GM23338 (cell line): ENCODE measurements at places on chromosomes 4 and X. TPM values are rescaled to one million over a fixed set of nuclear protein-coding genes. Genes with fewer than 3 reads are reported as not detected.

MGAT4D gene
- not detected in 2 replicates for total RNA-seq

UGT2B11 gene
- not detected in 2 replicates for total RNA-seq

STBD1 gene
- 2.6 and 3.8 TPM in 2 replicates for total RNA-seq

SPANXN3 gene
- not detected in 2 replicates for total RNA-seq

MSX1 gene
- total RNA-seq = not detected in 2 replicates

TECRL gene
- not detected in 2 replicates for total RNA-seq

DNA sequence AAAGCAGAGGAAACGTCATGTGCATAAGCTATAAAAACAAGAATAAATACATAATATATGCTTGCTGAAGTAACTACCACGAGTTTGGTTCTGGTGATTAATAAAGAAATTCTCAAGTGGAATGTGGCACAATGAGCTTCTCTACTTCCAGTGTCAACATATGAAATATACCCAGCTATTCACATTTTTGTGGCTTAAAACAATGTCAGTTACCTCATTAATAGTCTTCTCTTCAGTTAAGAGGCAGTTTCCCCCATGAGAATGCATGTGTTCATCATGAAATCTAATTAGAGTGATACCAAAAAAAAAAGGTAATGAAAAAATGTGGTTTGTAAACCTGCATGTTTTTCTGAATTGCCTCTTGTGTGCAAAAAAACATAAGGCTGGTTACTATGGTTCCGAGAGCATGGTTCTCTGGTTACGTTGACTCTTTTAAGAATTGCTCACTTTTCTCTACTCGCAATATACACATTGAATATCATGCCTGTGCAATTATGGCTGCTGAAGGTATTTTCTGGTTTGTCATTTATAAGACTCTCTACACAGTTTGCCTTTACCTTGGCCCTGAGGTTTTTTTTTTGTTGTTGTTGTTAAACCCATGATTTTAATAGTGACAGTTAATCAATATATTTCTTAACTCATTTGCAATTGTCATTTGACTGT lies 108.2 kb downstream of the PCDH7 start:
- peaks cover 5% of the 10 kb centered on the region; the same call in 1 of the 2 replicates for H3K4me1 ChIP-seq
- no peak overlapping the region for H3K4me3 ChIP-seq
- no peak overlapping the region for H3K27ac ChIP-seq
- no peaks in the 10 kb centered on the region for H3K36me3 ChIP-seq

GRCh38 chr4:15035159-15035558 lies 32.9 kb downstream of the CPEB2 start:
- no peaks in the 10 kb centered on the region for H3K27me3 ChIP-seq
- no peak for DNase-seq
- no peak overlapping the region for H3K4me3 ChIP-seq
- H3K27ac ChIP-seq = no peak overlapping the region
- H3K4me1 ChIP-seq = no peaks in the 10 kb centered on the region

DNA sequence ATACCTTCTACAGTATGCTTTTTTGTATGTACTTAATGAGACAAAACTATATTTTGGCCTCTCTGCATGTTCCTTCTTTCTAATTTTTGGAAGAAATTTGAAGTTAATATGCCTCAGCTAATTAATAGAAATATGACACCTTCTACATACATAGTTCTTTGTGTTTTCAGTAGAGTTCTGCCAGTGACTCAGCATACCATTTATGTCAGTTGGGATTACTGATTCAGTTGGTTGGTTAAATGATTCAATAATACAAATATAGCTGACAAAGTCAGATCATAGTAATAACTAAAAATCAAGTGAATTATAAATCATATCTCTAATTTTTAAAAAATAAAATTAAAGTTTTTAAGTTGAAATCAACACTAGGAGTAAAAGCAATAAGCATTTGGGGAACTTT lies 16.8 kb downstream of the BTC start:
- no peak overlapping the region for H3K27ac ChIP-seq
- no peak overlapping the region for H3K4me3 ChIP-seq
- H3K27me3 ChIP-seq = no peaks in the 10 kb centered on the region
- no peaks in the 10 kb centered on the region for H3K36me3 ChIP-seq

- H3K27ac ChIP-seq = no peak overlapping the region
- H3K27me3 ChIP-seq = no peaks in the 10 kb centered on the region
- H3K36me3 ChIP-seq = no peaks in the 10 kb centered on the region; the same call in 1 of the 2 replicates
- DNase-seq = no peak
- no peaks in the 10 kb centered on the region for H3K4me1 ChIP-seq
Measured at GRCh38 chr4:20137176-20137575, 114.5 kb upstream of the SLIT2 start.

DNA sequence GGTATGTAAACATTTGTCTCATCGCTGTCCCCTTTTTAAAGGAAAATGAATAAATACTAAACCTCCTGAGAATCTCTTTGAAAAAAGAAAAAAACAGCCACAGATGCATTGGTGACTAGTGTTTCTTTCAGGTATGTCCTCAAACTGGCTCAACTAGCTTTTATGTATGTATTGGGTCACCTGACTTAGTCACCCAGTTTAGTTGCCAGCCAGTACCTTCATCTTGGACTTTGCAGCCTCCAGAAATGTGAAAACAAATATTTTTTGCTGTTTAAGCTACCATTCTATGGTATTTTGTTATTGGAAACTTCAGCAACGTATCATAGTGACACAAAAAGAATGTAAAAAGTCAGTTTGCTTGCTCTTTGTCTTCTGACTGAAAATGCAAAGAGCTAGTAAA lies 1263.5 kb downstream of the FAM133A start:
- no peaks in the 10 kb centered on the region for H3K4me1 ChIP-seq
- no peaks in the 10 kb centered on the region for H3K36me3 ChIP-seq
- H3K27ac ChIP-seq = no peak overlapping the region
- DNase-seq = no peak

DNA sequence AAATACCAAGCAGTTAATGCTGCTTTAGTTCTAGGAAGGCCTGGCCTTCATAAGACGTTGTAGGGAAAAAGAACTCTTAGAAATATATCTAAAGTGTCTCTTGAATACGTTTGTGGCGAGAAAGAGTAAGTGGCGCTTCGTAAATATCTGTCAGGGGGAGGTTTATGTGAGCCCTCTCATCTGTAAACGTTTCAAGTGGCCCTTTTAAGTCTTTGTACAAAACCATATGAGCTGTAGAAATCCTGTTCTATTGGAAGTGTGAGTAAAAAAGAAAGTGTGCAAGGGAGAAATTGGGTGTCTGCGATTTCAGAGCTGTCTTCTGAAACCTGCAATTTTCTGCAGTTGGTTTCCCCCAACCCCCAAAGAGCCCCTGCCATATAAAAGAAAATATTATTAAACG lies 8.6 kb upstream of the INTU start:
- H3K36me3 ChIP-seq = no peaks in the 10 kb centered on the region
- H3K27ac ChIP-seq = no peak overlapping the region
- DNase-seq = no peak

DNA sequence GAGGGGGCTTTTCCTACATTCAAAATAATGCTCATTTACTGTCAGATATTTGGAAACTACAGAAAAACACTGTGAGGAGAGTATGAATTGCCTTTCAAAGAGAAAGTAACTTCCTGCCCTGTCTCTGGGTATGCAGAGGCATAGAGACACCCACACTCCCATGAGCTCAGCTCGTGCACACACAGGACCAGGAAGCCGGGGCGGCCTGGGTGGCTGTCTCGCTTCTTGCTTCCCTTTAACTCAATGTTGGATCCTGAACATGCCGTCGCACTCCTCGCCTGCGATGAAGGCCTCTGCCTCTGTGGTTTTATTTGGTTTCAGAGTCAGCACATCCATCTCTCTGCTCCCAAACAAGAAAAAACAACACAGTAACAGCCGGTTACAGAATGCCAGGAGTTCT lies 40.1 kb upstream of the GPR78 start:
- H3K27me3 ChIP-seq = no peaks in the 10 kb centered on the region
- no peaks in the 10 kb centered on the region; the same call in 1 of the 2 replicates for H3K36me3 ChIP-seq
- H3K4me3 ChIP-seq = no peak overlapping the region
- H3K4me1 ChIP-seq = no peaks in the 10 kb centered on the region; the same call in 1 of the 2 replicates
- no peak for DNase-seq
- H3K27ac ChIP-seq = no peak overlapping the region

DNA sequence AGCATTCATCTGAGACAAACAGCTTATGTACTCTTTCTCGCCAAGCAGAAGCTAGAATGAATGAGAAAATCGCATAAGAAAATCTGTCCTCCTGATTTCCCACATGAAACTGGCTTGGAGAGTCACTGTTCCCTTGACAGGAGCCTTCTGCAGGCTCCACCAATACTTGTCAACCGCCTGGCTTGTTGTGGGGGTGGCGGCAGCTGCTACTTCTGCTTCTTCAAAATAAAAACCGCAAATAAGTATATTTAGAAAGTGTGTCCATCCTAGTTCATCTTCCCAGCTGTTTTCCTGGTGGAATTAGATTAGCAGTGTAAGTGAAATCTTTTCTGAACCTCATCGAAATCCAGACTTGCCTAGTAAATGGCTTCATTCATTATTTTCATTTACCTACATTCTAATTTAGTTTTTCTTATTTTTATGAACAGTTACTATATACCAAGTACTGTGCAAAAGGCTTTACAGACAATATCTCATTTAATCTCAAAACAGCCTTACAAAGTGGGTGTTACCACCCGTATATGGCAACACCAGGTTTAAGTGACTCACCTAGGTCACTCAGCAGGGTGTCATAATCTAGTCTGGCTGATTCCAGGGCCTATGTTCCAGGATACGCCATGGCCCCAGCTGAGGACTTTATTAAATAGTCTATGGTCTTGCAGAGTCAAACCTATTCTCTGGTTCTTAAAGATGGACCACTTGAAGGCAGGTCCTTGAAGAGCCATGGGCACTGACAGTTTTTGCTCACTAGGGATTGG lies 104.6 kb upstream of the IGFBP7 start:
- no peak for DNase-seq
- H3K27me3 ChIP-seq = no peaks in the 10 kb centered on the region
- peaks cover 2% of the 10 kb centered on the region; the same call in 1 of the 2 replicates for H3K4me1 ChIP-seq
- no peaks in the 10 kb centered on the region for H3K36me3 ChIP-seq

DNA sequence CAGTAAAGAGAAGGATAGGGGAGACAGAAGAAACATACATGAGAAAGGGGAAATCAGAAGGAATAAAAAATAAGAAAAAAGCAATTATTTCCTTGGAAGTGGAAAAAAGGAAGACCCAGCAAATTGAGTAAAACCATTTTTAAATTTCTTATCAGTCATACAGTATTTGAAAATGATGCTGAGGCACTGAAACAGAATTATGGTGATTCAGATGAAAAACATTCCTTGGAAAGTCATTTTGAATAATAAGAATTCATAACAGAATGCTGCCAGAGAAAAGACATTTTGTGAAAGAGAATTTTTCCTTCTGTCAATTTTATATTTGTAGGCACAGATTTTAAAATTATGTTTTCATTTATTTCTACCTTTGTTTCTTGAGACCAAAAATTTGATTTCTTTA lies 895.5 kb upstream of the EPHA5 start:
- DNase-seq = no peak
- H3K36me3 ChIP-seq = no peaks in the 10 kb centered on the region
- no peaks in the 10 kb centered on the region for H3K4me1 ChIP-seq
- no peaks in the 10 kb centered on the region for H3K27me3 ChIP-seq
- no peak overlapping the region for H3K27ac ChIP-seq
- no peak overlapping the region for H3K4me3 ChIP-seq

DNA sequence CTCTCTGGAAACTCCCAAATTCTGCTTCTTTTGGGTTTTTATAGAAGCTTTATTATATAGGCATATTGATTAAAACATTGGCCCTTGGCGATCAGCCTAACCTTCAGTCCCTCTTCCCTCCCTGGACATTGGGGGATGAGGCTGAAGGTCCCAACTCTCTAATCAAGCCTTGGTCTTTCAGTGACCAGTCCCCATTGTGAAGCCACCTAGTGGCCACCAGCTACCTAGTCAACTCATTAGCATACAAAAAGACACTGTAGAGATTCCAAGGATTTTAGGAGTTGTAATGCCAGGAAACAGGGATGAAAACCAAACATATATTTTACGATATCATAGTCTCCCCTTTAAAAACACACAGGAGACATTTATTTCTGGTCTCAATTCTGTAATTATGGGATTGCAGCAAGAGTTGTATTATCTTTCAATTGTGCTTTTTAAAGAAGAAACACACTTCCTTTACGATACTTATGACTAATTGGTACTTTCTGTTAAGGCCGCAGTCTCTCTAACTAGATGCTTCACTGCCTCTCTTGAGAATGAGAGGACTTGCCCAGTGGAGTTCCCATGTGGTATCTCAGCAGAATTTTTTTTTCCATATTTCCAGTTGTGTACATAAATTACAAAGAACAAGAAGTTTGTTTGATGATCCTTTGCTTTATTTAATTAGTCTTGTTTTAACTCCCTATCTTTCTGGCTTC lies 58.2 kb downstream of the WDR17 start:
- H3K4me3 ChIP-seq = no peak overlapping the region
- H3K36me3 ChIP-seq = no peaks in the 10 kb centered on the region
- no peaks in the 10 kb centered on the region for H3K27me3 ChIP-seq
- H3K27ac ChIP-seq = no peak overlapping the region
- DNase-seq = peak; percentile 79

DNA sequence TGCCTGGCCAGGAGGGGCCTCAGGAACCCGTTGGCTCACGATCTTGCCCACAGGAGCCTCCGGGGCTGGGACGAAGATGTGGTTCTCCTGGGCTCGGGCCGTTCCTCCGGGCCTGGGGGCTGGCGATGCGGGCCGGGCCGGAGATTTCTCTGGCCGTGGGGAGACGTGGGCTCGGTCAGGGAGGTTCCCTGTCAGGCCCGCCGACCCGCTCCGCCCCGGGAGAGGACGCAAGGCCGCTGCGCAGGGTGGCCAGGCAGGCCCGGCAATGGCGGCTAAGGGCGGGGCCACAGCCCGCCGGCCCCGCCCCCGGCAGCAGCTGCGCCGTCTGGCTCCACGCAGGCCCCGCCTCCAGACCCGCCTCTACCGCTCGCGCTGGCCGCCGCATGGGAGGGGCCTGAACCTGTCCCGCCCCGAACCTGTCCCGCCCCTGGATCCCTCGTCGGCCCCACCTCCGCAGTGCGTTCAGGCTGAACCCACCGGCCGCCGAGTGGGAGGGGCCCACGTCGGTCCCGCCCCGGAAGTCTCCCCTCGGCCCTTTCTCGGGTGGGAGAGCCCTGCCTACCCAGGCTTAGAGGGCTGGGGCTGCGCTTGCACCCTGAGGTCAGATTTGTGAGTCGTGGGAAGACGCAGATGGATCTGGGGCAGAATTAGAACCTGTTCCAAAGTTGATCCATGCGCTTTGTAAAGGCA lies at the start of gene FAM3A:
FAM3A (minus strand) TSS at position 267 of the 690 bp plus-strand sequence. CDS start 460 bp downstream, outside the sequence.
- H3K36me3 ChIP-seq = no peaks in the 10 kb centered on the region
- H3K27ac ChIP-seq = peak within 1 kb of the TSS; percentile 90
- DNase-seq = peak; percentile 75
- H3K4me1 ChIP-seq = peaks cover 10% of the 10 kb centered on the region

- H3K27ac ChIP-seq = no peak overlapping the region
- H3K36me3 ChIP-seq = no peaks in the 10 kb centered on the region
- H3K4me3 ChIP-seq = no peak overlapping the region
- DNase-seq = no peak
Measured at GRCh38 chrX:35670889-35671288, 127.3 kb upstream of the MAGEB16 start.

DNA sequence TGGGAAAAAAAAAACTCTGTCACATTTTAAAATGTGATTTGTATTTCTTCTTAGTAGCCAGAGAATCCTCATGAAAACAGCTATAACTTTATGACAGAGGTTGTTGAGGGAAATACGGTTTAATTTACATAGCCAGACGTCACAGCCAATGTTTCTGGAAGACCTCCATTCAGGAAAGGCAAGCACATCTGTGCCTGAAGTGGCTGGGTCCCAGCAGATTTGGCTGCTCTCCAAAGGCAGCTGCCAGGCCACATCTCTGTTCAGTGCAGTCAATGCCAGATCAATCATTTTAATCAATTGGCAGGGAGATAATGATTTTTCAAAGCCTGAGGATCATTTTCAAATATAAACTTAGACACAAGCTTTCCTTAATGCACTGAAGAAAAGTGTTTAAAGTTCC lies 86.5 kb upstream of the ZIC3 start:
- no peaks in the 10 kb centered on the region for H3K27me3 ChIP-seq
- H3K4me1 ChIP-seq = no peaks in the 10 kb centered on the region
- no peak for DNase-seq
- no peaks in the 10 kb centered on the region for H3K36me3 ChIP-seq
- no peak overlapping the region for H3K4me3 ChIP-seq
